ENCODE measurements at places on chromosomes 16 and 17.

DNA sequence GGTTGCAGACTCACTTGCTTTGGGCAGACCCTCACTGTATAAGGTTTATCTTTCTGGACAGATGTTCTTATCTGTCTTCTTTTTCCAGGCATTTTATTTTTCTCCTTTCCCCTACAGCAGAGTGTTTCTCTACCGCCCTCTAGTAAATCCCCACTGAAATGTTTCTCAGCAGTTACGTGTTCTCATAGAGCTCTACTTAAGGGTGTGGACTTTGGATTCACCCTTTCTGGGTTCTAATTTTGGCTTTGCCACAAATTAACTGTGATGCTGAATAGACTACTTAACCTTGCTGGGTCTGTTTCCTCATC, 2.0 kb downstream of the ADAT1 start:
- no peak for DNase-seq

- DNase-seq, result no peak
These were observed 14.9 kb downstream of the CEP131 start for GRCh38 chr17:81207610-81208581.

GRCh38 chr16:55628306-55628968, 27.4 kb upstream of the SLC6A2 start:
- no peak for DNase-seq

DNA sequence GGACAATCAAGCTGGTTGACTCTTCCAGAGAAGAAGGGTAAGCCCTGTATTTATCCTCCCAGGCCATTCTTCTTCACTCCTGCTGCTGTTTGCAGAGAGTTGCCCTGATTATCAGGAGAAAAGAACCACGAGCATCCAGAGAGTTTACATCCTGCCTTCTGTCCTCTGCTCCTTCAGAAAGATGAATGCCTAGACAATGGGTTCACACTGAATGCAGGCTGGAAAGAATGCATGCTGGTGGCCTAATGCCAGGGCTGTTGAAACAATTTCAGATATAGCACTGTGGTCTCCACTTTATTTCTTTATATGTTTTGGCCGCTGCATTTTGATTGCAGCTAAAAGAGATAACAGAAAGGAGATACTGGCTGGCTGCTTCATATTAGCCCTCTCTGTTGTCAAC, 21.2 kb upstream of the HAS3 start:
- DNase-seq, result no peak

GRCh38 chr17:63191610-63192009, 225.6 kb downstream of the TANC2 start:
- DNase-seq, result no peak
